ENCODE measurements at places on chromosomes 11 and 22.
A peak's percentile ranks its signal among the peaks of the same experiment; 100 is the strongest.

- no peak for DNase-seq
These were observed 7.5 kb downstream of the ELMOD1 start for GRCh38 chr11:107598225-107599139.

- no peak for DNase-seq
These were observed 538.9 kb upstream of the API5 start for GRCh38 chr11:42772886-42773285.

- no peak for DNase-seq
These were observed 143.0 kb upstream of the ARHGAP20 start for GRCh38 chr11:110855191-110855590.

GRCh38 chr11:68503251-68503687, 42.7 kb downstream of the PPP6R3 start:
- peak; percentile 39 for DNase-seq

DNA sequence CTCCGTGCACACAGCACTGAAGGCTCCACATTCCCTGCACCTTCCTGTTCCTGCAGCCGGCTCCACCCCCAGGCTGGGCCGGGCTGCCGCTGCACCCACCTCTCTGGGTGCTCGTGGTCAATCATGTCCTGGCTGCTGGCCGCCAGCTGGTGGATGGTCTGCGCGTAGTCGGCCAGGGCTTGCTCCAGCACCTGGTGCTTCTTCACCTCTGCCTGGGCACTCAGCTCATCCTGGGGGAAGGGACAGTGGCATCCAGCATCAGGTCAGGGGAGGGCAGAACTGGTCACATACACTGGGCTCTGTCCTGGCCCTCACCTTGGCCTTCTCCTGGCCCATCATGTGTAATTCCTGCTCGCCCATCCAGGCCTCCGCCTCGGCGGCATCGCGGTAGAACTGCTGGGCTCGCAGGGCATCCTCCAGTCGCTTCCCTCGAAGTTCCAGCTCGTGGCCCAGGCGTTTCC, 15.2 kb upstream of the RBM4B start:
- no peak for DNase-seq

GRCh38 chr22:47051441-47052071, 289.1 kb downstream of the TBC1D22A start:
- no peak for DNase-seq

DNA sequence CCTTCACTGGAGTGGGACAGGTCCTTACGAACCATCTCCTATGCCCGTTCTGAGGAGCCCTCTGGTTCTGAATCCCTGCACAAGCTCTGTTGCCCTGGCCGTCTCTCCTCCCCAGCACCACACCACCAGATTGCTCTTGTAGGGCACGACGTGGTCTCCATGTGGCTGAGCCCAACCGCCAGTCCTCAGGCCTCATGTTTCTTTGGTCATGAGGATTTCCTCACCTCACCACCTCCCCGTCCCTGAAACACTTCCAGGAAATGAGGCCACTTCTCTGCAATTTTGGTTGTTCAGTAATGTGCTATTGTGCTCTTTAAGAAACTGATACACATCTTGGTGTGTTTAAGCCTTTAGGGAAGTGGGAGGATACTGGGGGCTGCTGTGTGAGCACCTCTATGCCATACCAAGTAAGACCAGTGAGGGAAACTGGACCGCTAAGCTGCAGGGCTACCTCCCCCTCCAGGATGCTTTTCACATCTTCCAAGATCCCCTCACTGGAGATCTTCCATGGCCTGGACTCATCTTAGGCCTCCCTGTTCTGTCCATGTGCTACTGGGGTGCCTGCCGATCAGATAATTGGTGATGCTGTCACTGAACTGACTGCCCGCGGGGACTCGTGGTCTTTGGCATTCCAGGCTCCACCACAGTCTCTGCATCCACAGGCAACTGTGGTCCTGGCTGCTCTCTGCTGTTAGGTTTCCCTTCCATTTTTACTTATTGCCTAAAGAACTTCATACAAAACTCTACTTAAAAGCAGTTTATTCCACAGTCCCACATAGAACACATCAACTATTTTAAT, 21.9 kb downstream of the DRICH1 start:
- no peak for DNase-seq

- DNase-seq = no peak
These were observed 66.2 kb upstream of the POU2AF2 start for GRCh38 chr11:111179184-111179910.

- no peak for DNase-seq
These were observed 48.5 kb downstream of the MICAL2 start for GRCh38 chr11:12158909-12159308.

GRCh38 chr11:19087658-19088057, 27.1 kb upstream of the MRGPRX2 start:
- no peak for DNase-seq

DNA sequence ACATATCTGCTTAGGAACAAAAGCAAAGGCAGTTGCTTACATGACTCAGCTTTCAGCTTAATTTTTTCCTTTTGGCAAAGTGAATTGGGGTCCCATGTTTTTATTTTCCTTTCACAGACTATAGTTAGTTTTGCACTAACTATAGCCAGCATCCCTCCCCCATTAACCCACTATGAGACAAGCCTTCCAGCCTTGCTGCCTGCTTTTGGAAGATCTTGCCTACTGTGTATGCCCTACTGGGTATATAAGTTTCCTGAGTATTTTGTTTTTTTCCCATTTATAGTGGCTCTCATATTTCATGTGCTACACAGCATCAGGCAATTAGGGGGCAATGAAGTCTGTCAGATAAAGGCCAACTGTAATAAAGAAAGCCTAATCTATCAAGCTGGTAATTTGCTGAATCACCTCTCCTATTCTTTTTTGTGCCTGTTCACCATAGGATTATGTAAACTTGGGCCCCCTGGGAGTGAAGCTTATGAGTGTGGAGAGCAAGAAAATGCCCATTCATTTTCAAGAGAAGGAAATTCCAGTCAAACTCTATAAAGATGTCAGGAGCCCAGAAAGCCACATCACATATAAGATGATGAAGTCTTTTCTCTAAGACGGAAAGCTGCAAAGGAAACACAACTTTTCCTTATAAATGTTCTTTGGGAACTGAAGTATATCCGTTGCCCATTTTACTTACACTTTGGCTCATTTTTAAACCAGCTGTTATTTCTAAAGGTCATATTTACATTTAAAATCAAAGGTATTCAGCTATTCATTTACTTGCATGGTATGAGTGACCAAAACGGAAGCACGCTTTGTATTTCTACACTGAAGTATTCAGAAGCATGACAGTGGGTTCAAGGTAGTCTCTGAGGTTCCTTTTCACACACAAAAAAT, 64.0 kb downstream of the CCDC83 start:
- DNase-seq = no peak

All from left kidney (tissue), 8 donors.